ENCODE measurements at places on chromosomes 12 and 14.

DNA sequence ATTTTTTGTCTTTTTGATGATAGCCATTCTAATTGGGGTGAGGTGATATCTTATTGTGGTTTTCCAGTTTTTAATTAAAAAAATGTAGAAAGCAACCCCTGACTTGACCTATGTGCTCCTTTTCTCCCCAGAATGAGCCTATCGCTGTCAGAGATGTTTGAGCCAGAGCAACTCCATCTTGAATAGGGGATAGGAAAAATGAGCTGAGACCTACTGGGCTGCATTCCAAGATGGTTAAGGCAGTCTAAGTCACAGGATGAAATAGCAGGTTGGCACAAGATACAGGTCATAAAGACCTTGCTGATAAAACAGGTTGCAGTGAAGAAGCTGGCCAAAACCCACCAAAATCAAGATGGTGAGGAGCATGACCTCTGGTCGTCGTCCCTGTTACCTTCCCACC, 13.8 kb downstream of the ERP27 start:
- no peak for DNase-seq

DNA sequence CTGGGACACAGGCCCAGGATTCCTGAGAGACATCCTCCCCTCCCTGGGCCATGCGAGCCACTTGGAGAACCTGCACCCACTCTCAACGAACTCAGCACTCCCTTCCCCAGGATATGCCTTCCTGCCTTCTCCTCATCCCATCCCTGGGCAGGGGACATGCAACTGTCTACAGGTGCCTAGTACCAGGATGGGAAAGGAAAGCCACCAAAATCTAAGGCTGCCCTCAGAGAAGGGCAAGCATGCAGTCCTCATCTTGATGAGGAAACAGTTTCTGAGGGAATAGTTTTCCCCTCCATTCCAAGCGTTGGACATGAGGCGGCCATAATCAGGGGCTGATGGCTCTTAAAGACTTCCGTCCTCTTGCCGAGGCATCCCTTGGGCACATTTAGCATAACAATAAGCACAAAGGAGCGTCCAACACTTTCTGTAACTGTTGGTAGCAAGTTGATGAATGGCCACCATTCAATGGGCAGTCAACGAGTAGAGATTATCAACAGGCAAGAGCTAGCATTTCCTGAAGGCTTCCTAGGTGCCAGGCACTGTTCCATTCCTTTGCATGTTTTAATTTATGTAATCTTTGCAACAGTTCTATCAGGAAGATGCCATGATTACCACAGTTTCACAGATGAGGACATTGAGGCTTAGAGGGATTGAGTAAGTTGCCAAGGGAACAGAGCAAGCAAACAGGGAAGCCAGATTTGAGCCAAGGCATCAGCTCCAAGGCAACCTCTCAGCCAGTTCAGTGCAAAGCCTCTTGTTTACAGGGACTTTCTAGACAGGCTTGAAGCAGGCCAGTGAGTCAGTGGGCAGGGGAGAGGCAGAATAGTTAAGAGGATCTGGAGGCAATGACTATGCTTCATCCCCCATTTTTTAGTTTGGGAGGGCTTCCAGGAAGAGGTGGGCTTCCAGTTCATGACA, 105.1 kb downstream of the SINHCAF start:
- DNase-seq: no peak

DNA sequence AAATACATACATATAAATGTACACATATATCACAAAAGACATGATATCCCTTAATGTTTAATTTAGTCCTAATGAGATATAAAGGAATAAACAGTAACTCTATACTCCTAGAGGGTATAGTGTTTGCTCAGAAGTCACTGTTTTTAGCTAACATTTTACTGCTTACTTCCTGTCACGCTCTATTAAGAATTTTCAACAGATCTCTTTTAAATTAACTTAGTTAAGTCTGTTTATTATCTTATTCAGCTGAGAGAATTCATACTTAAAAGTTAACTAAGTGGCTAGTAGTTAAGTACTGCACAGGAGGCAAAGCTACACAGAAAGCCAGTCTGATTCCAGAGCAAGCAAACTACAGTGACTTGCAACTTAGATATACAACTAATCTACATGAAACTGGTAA, 39.9 kb downstream of the GXYLT1 start:
- DNase-seq: no peak

DNA sequence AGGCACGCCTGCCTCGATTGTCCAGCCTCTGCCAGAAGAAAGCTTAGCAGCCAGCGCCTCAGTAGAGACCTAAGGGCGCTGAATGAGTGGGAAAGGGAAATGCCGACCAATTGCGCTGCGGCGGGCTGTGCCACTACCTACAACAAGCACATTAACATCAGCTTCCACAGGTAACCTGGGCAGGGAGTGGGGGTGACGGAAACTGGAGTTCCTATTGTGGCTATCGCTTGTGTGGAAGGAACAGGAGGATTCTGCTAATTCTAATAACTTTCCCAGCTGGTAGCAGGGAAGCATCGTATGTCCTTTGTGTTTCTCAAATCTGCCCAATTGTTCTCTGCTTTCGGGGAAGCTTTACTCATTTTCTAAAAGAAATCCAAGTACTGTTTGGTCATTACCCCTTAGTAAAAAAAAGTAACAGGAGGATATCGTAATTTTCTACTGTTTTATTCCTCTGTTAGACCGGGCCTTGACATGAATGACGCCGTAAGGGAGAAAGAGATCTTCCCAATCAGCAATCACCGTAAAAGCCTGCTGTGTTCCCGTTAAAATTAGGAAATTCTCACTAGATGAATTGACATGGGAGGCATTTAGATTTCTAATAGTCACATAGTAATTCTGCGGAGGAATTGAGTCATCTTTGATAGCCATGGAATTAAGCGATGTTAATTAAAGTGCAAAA, 449 bp downstream of the THAP2 start:
- DNase-seq: no peak

GRCh38 chr12:95258803-95259202, 41.2 kb downstream of the VEZT start:
- DNase-seq: no peak

DNA sequence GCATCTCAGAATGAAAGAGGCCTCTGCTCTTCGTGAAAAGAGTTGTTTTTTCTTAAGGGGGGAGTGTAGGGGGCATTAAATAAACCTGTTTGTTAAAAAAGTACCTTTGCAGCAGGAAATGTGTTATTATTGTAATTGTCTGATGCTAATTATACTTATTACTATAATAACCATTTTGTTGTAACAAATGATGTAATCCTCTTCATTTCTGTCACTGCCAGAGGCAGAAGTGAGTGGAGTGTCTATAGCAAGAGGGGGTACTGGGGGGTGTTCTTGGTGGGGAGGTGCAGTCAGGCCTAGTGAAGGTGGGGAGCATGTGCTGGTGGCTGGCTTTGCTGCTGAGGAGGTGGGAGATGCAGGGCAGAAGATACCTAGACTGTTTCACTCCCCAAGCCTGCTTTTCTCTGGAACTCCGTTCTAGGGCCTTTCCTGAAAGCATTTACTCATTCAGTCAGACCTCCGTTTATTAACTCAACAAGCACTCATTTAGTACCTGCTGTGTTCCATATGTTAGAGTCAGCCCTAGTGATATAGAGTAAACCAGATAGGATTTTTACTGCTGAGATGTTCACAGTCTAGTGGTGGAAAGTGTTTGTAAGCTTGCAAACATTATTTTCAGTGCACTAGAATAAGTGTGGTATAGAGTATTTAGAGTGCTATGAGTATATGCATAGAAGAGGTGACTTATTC, 77.5 kb upstream of the CISTR start:
- DNase-seq: no peak

DNA sequence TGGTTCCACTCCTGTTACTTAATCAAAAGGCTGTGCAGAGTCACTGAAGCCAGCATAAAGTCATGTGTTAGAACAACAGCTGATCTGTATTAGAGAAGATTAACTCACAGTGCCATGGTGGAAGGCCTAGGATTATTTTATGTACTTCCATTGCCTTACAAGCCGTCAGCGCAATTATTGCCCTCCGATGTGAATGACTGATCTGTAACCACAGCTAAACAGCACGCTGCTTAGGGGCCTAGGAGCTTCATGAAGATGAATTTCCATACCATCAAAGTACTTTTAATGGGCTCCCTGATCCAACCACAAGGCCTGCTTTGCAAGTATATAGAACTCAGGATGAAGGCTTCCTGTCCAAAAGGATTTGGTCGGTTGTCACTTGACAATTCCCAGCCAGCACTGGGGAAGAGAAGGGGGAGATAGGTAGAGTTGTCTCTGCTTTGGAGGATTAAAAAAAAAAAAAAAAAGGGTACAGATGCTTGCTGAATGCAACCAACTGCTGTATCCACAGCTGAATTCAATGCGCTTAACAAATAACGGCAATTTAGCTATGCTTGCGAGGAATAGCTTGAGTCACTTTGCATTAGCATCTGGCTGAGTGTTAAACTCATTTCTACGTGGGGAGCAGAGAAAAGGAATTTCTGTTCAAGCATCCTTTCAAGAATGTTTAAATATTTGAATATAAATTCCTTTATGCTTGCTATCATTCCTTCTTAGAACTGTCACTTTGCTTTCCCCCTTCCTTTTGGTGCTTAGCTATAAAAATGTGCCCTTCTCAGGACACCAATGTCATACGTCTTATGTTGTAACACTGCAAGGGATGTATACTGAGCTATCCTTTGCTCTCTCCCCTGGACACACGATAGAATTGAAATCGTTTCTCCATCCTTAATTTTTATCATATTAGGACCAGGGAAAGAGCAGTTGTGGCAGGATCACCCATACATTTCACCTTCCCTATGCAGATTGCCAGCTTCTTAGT, 387.8 kb downstream of the SOX5 start:
- no peak for DNase-seq

GRCh38 chr12:53975064-53975471, 314 bp upstream of the HOTAIR start:
- DNase-seq: no peak

- DNase-seq: no peak
Measured at GRCh38 chr12:12582895-12583303, 20.2 kb upstream of the DUSP16 start.

DNA sequence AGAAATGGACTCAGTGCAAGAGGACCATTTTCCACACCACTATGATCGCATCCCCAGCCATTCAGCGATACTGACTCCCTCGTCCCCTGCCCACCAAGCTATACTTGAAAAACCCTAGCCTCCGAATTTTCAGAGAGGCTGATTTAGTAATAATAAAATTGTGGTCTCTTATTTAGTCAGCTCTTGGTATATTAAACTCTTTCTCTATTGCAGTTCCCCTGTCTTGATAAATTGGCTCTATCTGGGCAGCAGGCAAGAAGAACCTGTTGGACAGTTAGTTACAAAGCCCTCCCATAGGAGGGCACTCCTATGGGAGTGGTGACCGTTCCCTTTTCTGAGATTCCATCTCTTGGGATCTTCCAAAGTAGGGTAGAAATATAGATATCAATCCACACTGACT, 33.6 kb downstream of the NFKBIA start:
- no peak for DNase-seq

GRCh38 chr12:26786491-26786864, 46.5 kb downstream of the ITPR2 start:
- no peak for DNase-seq

GRCh38 chr12:106341086-106341877, 16.3 kb upstream of the POLR3B start:
- DNase-seq: no peak

- DNase-seq: no peak
Measured at GRCh38 chr14:58978343-58978742, 210.1 kb upstream of the DAAM1 start.

DNA sequence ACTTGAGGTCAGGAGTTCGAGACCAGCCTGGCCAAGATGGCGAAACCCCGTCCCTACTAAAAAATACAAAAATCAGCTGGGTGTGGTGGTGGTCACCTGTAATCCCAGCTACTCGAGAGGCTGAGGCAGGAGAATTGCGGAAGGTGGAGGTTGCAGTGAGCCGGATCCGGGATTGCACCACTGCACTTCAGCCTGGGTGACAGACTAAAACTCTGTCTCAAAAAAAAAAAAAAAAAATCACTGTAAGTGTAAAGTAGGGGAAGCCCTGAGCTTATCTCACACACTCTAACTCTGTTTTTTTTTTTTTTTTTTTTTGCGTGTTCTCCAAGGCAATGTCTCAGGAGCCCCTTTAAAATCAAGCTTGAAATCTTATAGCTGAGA, 421 bp upstream of the RBMS2 start:
- no peak for DNase-seq

GRCh38 chr12:63990828-63991547, 146.5 kb downstream of the SRGAP1 start:
- no peak for DNase-seq

DNA sequence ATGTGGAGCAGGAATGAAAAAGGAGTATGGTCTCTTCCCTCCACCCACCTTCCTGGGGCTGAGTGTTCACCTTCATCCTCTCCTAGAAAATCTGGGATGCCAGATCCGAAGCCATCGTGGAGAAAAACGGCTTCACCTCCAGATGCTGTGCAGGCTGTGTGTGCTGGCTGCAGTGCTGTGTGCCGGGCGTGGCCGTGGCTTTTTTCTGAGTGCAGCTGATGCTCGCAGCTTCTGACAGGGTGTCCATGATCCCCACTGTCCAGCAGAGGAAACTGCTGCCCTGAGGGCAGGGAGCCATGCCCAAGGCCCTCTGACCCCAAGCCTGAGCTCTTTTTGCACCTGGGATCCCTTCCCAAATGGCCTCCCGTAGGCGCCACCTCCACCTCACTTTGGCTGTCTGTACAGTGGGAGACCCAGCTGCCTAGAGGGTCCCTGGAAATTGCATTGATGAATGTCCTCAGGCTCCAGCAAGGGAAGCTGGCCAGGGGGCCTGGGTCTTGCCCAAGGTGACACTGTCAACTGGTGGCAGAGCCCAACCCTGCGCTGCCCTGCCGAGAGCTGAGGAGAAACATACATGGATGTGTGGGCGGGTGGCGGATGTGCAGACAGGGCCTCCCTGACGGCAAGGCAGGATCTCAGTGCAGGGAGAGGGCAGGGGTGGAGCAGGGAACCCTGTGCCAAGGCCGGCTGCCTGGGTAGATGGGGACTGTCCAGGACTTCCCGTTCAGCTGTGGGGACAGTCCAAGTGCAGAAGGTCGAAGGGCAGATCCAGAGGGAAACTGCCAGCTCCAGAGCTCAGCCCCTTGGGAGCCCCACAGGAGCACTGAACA, 53.3 kb downstream of the BEGAIN start:
- no peak for DNase-seq

GRCh38 chr14:99808154-99808505, 14.9 kb downstream of the EML1 start:
- DNase-seq: no peak

GRCh38 chr12:513446-513845, 53.7 kb downstream of the B4GALNT3 start:
- no peak for DNase-seq

DNA sequence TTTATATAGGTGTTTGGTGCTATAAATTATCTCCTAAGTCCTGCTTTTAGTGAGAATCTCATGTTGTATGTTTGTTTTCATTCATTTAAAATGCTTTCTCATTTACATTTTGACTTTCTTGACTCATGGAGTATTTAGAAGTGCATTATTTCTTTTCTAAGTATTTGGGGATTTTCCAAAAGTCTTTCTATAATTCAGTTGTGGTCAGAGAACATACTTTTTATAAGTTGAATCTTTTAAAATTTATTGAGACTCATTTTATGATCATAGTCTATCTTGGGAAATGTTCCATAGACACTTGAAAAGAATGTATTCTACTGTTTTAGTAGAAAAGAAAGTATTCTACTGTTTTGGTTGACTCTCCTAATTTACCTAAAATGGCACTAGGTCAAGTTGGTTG, 168.2 kb downstream of the AKAP6 start:
- no peak for DNase-seq
